ENCODE measurements at places on chromosomes 5 and 9.

DNA sequence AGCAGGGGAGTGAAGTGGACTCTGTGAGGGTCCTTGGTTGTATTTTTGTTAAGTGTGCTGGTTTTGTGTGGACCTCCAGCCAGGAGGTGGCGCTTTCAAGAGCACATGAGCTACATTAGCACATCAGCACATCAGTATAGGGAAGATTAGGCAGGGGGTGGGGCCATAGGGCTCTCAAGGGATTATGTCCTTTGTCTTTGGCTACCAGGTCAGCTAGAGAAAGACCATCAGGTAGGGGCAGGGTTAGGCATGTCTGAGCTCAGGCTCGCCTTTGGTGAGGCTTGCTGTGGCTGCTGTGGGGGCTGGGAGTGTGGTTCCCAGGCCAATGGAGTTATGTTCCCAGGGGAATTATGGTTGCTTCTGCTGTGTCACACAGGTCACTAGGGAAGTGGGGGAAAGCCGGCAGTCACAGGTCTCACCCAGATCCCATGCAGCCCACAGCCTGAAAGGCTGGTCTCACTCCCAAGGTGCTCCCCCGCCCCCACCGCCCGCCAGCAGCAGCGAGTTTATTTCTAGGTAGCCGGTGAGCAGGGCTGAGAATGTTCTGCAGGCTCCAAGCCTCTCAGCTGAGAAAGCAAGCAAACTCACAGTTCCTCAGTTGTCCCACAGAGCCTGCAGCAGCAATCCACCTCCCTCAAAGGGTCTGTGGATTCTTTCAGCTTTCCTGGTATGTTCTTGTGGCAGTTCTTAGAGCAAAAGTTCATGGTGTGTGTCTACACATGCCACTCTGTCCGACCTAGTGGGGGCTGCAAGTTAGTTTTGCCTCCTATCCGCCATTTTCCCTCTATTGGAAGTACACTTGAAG, 13.7 kb downstream of the OR1J1 start:
- DNase-seq = no peak

GRCh38 chr5:33840927-33841547, 50.8 kb downstream of the ADAMTS12 start:
- no peak for DNase-seq

DNA sequence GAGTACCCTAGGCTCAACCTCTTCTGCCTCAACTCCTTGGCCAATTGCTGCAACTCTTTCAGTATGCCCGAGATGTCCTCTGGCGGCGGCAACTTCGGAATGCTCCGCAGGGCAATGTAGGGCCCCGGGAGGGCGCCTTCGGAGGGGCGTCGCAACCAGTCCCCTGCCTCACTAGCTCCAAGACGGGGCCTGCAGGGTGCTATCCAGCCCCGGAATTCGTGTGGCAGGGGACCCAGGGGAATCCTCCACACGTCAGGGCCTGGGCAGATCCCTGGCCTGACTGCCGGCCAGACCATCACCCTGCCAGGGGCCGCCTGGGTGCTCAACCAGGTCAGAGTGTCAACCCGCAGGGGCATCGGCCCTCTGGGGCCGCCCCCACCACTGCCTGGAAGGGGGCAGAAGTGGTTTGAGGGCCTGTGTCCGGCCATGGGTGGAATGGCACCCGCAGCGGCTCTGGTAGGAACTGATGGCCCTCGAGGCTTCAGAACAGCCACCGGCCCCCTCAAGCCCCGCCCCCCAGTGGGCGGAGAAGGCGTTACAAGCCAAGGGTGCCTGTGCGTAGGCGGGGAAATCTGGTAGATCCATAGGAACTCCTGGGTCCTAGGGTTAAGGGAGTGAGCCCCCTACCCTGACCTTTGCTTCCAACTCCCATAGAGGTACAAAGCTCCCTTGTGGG, at the start of gene POU5F2:
Gene POU5F2 (minus strand): TSS at position 465 of the 676 bp plus-strand sequence. CDS start 37 bp downstream, at position 428.
- DNase-seq = no peak

DNA sequence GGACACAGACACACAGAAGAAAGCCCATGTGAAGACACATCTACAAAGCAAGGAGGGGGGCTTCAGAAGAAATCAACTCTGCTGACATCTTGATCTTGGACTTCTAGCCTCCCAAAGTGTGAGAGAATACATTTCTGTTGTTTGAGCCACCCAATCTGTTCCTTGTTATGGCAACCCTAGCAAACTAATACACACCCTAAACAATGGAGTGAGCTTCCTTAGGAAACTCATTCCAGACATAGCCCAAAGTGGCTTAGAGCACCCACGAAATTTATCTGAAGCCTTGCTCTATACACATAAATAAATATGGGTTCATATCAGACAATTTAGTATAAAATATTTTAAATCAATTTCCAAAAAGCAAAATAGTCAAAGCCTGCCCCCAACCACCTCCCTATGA, 7.6 kb upstream of the TBC1D2 start:
- DNase-seq = no peak

- DNase-seq = no peak
Measured at GRCh38 chr5:7930011-7930410, 61.1 kb downstream of the MTRR start.

DNA sequence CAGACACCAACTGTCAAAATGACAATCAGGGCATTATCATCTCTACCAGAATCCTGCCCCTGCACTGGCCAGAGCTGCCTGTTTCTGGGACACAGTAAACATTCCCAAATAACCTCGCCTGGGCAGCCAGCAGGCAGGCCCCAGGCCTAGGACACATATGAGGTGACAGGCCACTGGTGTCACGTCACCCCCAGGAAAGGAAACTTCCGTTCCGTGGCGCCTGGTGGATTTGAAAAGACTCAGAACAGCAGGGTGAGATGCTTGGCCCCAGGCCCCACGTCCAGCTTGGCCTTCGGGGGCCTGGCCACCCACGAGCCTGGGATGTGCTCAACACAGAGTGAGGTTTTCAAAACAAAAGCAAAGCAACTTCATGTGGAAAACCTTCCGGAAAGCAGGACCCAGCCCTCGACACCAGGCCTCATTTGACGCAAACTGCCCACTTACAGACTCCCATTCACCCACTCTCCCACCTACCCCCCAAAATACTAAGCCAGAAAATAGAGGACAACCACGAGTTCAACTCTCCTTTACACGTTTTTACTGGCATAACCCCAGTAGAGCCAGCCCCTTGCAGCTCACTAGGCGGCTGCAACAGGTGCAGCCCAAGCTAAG, 1.2 kb downstream of the SEMA4D start:
- DNase-seq = no peak

GRCh38 chr5:98936948-98937715, 8.3 kb upstream of the CHD1 start:
- no peak for DNase-seq

- no peak for DNase-seq
Measured at GRCh38 chr9:133351908-133352634, 4.1 kb downstream of the RPL7A start.

DNA sequence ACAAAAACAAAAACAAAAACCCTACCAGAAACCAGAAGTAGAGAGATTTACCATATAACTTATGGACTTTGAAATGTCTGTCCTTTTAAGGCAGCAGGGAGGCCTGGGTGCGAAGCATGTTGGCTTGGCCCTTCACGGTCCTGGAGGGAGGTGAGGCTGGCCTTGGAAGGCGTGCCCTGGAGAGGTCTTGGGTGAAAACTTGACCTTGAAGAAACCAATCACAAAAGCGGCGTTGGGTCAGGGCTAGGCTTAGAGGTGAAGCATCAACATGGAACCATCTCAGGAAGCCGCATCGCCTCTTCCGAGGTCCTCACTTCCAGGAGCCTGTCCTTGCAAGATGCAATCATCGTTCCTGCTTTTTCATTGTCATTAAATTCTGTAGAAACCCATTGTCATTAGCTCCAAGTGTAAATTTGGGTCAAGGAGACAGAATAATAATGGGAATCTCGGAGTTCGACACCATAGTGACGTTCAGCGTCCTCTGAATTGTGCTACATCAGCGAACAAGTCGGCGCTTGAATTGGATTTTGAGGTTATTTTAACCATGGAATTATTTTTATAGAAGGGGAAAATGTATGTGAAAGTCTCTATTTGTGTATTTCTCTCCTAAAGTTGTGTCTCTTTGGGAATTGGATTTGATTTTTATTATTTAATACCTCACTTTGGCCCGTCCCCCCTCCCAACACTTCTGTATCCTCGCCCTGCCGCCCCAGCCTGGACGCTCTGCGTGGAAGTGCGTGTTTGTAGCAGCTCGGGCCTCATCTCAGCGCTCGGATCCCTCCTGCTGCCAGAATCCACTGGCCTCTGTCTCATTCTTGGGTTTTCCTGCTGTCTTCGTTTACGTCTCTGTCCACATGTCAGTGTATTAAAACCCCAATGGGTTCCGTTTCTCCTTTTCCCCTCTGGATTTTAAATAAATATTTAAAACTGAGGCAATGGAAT, 11.1 kb upstream of the ORM1 start:
- no peak for DNase-seq

- no peak for DNase-seq
Measured at GRCh38 chr5:149319174-149319573, 26.1 kb upstream of the GRPEL2 start.

- DNase-seq = no peak
Measured at GRCh38 chr5:52864371-52864770, 76.7 kb downstream of the ITGA1 start.

DNA sequence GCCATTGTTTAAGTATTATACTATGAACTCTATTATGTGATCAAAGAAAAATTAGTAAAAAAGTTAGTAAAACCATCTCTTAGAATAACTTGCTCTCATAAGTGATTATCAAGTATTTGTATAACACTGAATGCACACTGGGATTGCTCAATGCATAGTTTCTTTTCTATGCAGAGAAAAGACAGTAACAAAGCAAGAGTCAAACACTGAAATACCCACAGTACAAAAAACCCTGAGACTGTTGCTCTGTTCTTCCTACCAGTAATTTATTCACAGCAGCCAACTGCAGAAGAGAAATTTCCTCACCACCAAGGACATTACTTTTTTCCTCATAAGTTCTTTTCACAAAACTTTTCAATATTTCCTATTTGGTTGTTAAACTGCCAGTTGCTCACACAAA, 634.4 kb downstream of the DTWD2 start:
- DNase-seq = no peak

DNA sequence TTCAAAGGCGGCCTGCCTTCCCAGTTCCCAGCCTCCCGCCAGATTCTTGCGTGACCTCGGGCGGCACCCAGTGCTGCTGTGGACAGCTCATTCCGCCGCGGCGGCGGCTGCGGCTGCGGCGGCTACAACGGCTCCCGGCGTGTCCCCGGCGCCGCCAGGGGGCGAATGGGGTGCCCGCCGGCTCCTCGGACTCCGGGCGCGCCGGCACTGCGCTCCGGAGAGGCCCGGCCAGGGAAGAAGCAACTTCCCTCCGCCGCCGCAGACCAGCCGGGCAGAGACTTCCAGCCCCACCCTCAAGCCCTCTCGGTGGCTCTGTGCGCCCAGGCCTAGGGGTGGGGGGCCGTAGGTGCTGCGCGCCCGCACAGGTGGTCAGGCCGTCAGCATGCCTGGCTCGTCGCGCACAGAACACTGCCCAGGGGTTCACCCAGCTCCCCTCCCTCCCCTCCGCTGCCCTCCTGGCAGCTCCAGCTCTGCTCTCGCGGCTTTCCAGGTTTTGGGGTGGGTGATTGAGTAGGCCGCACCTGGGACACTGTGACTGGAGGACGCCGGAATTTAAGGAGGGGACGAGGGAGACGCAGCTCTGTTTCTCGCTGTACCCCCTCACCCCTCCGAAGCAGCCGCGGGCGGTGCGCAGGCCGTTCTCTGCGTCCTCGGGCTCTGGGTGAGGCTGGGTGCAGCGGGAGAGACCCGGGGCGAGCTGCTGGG, 20.2 kb downstream of the IGIP start:
- DNase-seq = no peak

- no peak for DNase-seq
Measured at GRCh38 chr5:50727149-50727496, 60.7 kb downstream of the PARP8 start.

DNA sequence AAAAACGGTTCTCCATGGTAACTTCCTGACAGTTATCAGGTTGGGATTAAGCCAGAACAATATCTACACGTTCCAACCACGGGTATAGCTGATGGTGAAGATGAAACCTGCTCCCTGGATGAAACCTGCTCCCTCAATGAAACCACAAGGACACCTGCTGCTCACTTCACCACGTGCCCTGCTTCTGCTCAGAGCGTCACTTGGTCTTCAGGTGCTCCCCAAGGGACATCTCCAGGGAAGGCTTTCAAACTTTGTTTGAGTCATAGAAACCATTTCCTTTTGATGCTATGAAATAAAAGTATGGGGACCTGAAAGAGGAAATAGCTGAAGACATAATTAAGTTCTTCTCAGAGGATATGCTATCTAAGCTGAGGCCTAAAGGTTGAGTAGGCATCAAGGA, 242.4 kb downstream of the MED10 start:
- no peak for DNase-seq

- no peak for DNase-seq
Measured at GRCh38 chr5:152282331-152282730, 122.7 kb downstream of the NMUR2 start.

DNA sequence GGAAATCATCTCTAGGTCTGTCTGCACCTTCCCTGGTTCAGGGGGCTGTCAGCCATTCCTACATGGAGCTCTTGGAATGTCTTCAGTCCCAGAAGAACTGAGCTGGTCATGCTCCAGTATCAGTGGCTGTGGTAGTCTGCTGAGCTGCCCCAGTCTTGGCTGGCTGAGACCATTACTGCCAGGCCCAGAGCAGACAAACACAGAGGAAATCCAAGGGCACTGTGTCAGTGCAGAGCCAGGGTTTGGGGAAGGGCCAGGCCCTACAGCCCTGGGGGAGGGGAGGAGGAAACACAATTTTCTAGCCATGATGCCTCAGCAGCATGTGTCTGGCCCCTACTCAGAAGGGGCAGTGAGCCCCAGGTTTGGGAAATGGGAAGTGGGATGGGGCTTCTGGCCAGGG, 58.4 kb downstream of the ARHGEF37 start:
- DNase-seq = no peak

GRCh38 chr9:14251154-14252071, 62.5 kb downstream of the NFIB start:
- no peak for DNase-seq

- no peak for DNase-seq
Measured at GRCh38 chr5:177097016-177097985, 10.6 kb downstream of the FGFR4 start.

GRCh38 chr5:150261231-150261630, 28.3 kb downstream of the CAMK2A start:
- DNase-seq = no peak

DNA sequence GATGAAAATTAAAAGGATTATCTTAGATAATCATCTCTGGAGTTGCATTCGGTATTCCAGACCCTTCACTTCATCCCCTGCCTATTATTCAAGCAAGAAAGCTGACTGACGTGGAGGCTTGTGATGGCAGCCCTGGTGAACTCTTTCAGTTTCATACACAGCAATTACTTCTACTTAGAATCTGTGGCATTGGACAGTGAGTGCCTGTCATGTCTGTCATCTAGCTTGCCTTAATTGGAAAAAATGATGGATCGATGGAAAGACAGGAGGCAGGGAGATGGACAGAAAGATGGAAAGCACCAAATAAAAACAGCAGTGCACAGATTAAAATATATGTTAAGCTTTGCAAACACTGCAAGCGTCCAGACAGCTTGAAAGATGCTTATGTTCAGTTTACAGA, 1371.0 kb upstream of the CDH6 start:
- DNase-seq = no peak

GRCh38 chr5:139246394-139246793, 47.1 kb upstream of the MATR3 start:
- DNase-seq = no peak

- DNase-seq = no peak
Measured at GRCh38 chr5:121949885-121950284, 11.9 kb upstream of the SRFBP1 start.

All from KG1 (cell line).